ENCODE measurements at places on chromosomes 2 and 18. TPM values are rescaled to one million over a fixed set of nuclear protein-coding genes. Genes with fewer than 3 reads are reported as not detected.

Gene COBLL1
- 17.0 TPM for total RNA-seq

Gene WDR7
- total RNA-seq = 25.8 TPM

Gene ILKAP
- total RNA-seq = 26.7 TPM

Gene PHOSPHO2
- total RNA-seq = 3.4 TPM

Gene LYPD6
- total RNA-seq = 0.30 TPM

Gene TLX2
- total RNA-seq = not detected

Gene GNLY
- total RNA-seq = 2.3 TPM

Data from left ventricle myocardium superior (tissue), 1 donor.